ENCODE measurements at places on chromosomes 5 and 9.

GRCh38 chr5:2752821-2753439 lies 1.5 kb upstream of the IRX2 start:
- no peak for DNase-seq
- H3K27ac ChIP-seq: no peak overlapping the region
- peaks cover 56% of the 10 kb centered on the region for H3K27me3 ChIP-seq
- peaks cover 12% of the 10 kb centered on the region for H3K4me1 ChIP-seq
- H3K36me3 ChIP-seq: peaks cover 9% of the 10 kb centered on the region
- no peak overlapping the region for H3K4me3 ChIP-seq

GRCh38 chr5:51573835-51574234 lies 190.6 kb downstream of the ISL1 start:
- H3K27ac ChIP-seq: no peak overlapping the region
- H3K4me3 ChIP-seq: no peak overlapping the region
- no peak for DNase-seq
- no peaks in the 10 kb centered on the region for H3K4me1 ChIP-seq
- H3K36me3 ChIP-seq: no peaks in the 10 kb centered on the region
- no peaks in the 10 kb centered on the region for H3K27me3 ChIP-seq

GRCh38 chr5:122165559-122166078 lies 36.3 kb downstream of the ZNF474 start:
- no peak for DNase-seq
- no peaks in the 10 kb centered on the region for H3K36me3 ChIP-seq
- H3K4me3 ChIP-seq: no peak overlapping the region
- H3K27me3 ChIP-seq: no peaks in the 10 kb centered on the region
- no peaks in the 10 kb centered on the region for H3K4me1 ChIP-seq
- no peak overlapping the region for H3K27ac ChIP-seq

DNA sequence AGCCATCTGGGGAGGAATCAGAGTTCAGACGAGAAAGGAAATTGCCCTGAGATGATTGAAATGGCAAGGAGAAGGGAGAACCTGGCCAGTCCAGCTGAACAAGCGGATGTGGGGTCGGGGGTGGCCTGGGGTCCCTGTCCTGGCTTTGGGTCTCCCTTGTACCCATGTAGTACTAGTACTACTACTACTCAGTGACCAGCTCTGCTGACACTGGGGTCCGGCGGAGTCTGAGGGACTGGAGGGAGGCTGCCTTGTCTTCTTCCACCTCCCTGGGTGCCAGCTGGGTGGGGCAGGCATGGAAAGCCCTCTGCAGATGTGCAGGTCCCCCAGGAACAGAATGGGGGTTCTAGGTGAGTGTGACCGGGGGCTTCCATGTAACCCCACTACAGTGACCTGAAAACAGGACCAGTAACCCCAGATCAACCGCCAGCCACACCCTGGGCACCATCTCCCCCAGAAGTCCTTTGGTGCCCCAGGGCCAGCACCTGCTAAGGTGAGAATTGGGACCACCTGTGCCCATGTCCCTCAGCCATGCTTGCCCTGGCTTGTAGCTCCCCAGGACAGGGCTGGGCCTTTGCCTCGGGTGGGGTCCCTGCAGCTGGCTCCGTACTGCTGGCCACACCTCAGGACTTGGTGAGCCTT lies 89.1 kb upstream of the COL5A1 start:
- no peak overlapping the region for H3K27ac ChIP-seq
- H3K27me3 ChIP-seq: peaks cover 3% of the 10 kb centered on the region
- no peaks in the 10 kb centered on the region for H3K4me1 ChIP-seq
- no peak overlapping the region for H3K4me3 ChIP-seq

- H3K27ac ChIP-seq: no peak overlapping the region
- H3K27me3 ChIP-seq: no peaks in the 10 kb centered on the region
- no peaks in the 10 kb centered on the region for H3K36me3 ChIP-seq
- H3K4me1 ChIP-seq: peaks cover 16% of the 10 kb centered on the region
Measured at GRCh38 chr5:14980698-14981097, 109.1 kb upstream of the ANKH start.

Measured in activated CD4-positive, alpha-beta memory T cell treated with anti-CD3 and anti-CD28 coated beads for 36 hours (primary cell).